Stimulated activated CD4-positive, alpha-beta T cell treated with anti-CD3 and anti-CD28 coated beads, Interleukin-15, amount 100 ng/mL, for 1 hour (primary cell): ENCODE measurements at places on chromosomes 2 and 18.

DNA sequence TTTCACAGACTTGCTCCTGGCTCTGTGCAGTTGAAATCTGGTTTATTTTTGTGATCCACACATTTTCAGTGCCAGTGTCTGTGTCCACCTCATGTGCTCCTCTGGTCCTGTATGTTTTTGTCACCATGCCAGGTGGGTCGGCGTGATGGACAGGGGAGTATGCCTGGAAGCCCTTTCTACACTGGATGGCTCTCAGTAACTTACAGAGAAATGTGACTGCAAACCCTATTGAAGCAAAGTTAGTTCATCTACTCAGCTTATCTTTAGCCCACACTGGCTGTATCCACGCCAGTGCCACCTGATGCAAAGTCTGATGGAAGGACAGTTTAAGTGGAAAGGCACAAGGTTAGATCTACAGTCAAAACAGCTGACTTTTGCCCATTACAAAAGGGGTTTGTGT, 4.3 kb downstream of the IMPA2 start:
- no peak for DNase-seq

DNA sequence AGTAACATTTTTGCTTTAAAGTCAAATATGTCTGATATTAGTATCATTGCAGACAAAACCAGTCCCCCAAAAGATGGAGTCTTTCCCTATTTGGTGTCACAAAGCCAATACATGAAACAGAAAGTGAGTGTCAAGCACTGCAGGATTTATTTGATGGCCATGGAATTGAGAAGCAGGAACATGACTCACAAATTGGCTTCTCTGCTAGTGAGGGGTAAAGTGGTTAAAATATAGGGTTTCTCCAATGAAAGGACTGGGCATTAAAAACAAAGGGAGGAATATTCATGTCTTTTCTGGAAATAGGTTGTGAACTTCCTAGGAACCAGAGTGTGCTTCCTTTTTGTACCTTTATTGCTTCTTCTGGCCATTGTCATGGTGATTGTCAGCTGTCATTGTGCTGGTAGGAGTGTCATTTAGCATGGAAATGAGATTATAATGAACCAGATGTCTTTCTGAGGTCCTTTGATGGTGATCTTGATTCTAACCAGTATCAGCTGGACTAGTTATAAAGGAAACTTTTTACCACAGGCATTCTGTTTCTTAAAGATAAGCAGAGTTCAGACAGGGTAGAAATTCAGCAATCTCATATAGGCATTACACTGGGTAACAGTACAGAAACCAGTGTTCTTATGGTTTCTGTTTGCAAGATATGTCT, 4.1 kb downstream of the REG1B start:
- no peak for DNase-seq

DNA sequence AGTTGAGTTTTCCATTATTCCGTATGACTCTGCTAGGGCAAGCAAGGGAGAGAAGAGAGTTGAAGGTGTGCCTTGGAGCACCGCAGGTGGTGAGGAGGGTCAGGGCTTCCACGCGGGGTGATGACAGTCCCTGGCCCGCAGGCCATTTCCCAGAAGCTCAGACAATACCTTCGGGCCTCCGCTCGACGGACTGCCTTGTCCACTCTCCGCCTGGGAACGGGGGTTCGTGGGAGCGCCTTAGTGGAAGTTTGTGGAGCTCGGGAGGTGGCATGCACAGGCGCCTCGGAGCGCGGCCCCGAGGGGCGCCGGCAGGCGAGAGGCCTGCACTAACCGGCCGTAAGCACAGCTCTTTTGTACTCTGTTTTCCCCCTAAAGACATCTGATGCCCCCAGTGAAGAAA, 69.8 kb downstream of the ARHGEF33 start:
- DNase-seq, result no peak

- no peak for DNase-seq
Observed at GRCh38 chr2:3741867-3742602, 38.7 kb downstream of the DCDC2C start.

- no peak for DNase-seq
Observed at GRCh38 chr2:198873503-198874471, 584.0 kb downstream of the SATB2 start.

- no peak for DNase-seq
Observed at GRCh38 chr2:201697899-201698298, 545 bp downstream of the MPP4 start.

- no peak for DNase-seq
Observed at GRCh38 chr2:232028071-232028470, 66.6 kb downstream of the DIS3L2 start.

DNA sequence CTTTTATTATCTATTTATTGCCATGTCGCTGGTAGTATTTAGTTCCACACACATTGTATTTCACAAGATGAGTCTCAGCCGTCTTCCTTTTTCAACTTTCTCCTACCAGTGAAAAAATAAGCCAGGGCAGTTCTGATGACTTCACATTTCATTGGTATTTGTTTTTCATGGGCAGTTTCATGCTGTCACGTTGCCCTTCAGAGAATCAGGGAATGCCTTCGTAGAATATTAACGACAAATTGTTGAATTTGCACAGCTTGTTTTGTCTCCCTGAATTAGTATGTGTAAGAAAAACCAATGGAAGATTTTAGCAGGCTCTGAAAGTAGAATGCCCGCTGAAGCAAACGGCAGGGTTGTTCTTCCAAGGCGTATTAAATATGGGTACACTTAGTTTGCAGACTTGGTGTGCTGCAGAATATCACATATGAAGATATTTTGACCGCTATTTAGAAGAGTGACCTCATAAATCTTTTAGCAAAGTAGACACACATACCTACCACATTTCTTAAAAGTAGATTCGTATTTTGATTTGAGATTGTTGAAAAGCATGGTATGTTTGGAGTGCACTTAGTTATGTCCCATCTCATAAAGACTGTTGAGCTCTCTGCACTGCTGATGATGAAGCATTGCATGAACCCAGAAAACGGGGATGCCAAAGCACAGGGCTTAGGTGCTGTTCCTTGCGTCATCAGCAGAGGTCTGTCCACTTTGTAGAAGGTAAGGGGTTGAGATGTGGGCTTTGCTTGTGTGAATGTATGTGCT, 2.9 kb downstream of the NEDD4L start:
- DNase-seq, result no peak

DNA sequence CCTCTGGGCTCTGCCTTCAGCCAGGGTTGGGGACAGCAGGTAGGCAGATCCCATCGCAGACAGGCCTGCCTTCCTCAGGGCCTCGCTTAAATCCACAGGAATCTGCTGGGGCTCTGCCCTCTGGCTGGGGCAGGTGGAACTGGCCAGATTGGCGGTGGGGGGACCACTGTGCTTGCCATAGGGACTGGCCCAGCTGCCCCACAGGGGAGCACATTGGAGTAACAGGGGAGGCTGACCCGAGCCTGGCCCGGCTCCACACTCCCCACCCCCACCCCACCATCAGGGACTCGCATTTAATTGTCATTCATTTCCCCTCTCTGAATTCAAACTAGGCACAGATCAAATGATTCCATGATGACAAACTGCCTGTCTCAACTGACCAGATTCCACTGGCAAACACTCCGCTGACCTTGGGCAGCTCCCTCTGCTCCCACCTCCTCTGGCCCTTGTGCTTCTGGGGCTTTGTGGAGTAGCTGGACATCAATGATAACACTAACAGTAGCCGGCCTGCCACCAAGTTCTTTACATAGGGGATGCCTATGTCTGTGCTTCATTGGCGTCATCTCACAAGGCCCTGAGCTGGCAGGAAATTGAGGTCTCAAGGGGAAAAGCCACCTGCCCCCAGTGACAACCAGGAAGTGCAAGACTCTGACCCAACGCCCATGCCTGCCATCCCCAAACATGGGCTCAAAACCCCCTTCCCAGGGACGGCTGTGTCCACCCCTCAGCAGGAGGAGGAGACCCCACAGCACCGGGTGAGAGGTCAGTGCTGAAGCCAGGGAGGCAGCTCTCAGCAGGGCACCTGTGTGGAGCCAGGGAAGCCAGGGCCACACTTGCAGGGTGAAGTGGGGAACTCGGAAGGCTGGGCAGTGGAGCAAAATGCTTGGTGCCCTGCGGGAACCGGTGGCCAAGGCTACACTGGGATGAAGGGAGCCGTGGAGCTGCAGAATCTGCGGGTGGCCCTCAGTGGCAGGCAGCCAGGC, 2.1 kb upstream of the B3GNT7 start:
- DNase-seq, result no peak
